ENCODE measurements at places on chromosomes 5 and 9.

- no peak for DNase-seq
These were observed 6.1 kb upstream of the AFAP1L1 start for GRCh38 chr5:149265597-149265996.

GRCh38 chr5:141811287-141812155 lies 66.7 kb downstream of the PCDH1 start:
- peak; percentile 35 for DNase-seq

GRCh38 chr9:624935-625500 lies 216.5 kb upstream of the DMRT1 start:
- DNase-seq = no peak

GRCh38 chr5:40614466-40614865 lies 65.2 kb upstream of the PTGER4 start:
- DNase-seq = no peak

DNA sequence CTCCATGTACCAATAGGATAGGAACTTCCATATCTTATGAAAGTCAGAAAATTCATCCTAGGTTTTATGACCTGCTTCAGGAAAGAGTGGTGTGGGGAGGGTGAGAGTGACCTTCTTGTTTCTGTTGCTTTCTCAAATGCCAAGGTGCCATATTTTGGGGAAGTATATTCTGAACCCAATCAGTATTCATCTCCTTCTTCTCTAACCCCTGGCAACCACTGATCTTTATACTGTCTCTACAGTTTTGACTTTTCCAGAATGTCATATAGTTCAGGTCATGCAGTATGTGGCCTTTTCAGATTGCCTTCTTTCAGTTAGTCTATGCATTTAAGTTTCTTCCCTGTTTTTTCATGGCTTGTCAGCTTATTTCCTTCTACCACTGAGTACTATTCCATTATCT lies 321.4 kb upstream of the SEMA6A start:
- DNase-seq = no peak

DNA sequence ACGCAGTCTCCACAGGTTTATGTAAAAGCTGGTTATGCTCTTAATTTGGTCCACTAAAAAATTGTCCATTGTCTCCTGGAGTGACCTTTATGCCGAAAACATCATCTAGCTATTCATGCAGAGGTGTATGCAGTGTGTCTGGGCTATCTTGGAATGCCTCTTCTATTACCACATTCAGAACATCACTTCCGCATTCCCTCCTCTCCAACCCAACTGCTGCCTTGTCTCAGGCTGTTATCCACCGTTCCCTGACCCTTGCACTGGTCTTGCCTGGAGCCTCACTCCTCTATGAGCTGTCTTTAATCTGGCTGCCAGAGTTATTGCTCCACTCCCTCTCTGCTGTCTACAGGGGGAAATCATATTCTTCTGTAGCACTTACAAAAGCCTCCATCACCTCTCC lies 214.1 kb upstream of the ANKRD55 start:
- DNase-seq = no peak

DNA sequence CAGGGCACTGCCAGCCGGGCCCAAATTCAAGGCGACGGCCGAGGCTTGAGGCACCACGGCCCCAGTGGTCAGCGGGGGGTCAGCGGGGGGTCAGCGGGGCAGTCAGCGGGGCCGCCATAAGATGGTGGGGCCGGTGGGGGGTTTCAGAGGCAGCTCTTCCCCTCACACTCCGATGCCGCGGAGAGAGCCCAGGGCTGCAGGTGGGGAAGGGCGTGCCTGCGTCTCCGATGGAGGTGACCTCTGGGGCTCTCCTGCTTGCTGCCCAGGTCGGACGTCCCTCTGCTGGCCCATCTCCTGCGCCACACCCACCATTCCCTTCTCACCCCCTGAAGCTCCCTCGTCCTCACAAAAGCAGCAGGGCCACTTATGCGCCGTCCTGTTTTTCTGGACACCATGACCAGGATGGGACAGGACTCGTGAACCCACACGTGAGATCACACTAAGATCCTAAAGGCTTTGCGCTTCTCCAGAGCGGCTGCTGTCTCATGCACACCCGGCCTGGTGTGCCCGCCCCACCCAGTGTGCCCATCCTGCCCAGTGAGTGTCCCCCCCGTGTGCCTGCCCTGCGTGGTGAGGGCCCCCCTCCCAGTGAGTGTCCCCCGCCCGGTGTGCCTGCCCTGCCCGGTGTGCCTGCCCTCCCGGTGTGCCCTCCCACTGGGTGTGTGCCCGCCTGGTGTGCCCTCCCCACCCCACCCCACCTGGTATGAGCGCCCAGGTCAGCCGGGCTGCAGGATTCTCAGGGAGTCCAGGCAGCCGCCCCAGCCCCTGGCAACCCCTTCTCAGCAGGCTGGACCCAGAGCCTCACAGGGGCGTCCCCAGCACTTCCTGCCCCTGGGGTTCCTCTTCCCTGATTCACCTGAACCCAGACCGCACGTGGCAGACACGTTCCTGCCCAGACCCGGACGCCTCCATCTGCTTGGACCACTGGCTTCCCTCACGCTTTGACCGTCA lies 48.7 kb upstream of the NKD2 start:
- no peak for DNase-seq

- DNase-seq = no peak
These were observed 72.0 kb downstream of the CCNH start for GRCh38 chr5:87340716-87341115.

GRCh38 chr5:142325725-142326479 lies 1.1 kb upstream of the SPRY4 start:
- DNase-seq = peak; percentile 74

DNA sequence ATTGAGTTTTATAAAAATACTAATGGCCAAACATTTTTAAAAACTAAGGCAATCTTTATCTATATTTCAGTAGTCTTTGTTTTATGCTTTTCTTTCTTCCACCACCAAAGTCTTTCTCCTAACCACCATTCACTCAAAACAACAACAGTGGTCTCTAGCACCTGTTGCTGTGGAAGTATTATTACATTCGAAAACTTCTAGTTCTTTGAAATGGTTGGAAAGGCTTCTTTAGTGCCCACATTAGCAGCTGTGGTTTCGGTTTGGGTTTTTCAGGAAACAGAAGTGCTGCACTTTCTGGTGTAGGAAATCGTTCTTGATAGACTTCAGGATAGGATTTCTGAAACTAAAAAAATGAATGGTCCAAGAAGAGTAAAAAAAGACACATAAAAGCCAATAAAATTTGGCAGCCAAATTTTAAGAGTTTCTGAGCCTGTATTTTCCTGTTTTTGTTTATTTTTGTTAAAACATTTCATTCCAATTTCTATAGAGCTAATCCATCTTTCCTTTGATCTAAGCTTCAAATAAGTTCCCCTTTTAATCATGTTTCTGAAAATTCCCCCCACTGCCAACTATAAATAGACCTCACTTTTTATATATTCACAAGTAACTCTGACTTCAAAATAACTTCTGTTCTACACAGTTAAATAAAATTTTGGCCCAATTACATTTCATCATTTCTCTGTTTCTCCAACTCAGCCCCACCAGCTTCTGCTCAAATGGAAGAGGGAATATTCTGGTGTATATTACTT lies 102.2 kb downstream of the DEPDC1B start:
- DNase-seq = no peak

DNA sequence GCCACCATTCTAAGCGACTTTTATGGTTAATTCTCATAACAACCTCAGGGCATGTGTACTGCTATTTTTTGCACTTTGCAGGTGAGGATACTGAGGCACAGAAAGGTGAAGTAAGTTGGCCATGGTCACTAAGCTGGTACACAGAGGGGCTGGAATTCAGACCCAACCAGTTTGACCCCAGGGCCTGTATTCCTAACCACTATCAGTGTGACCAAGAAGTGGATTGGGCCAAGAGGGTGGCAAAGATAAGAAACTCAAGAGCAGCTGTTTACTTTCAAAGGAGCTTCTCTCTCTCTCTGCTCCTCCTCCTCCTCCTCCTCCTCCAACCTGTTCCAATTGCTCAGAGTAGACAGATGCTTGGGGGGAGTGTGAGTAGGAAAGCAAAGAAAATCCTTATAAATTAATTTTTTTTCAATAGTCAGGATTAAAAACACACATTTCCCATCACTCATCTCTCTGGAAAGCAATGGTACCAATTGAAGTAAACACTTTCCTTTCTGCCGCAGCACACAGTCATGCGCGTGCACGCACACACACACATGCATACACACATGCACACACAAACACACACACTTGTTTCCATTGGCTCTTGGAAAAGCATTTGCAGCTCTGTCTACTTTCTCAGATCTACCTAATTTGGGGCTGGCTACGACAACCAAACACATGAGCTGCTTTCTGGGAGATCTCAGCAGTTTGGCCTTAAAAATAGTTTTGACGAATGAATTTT lies 736.7 kb upstream of the WWC1 start:
- no peak for DNase-seq

- DNase-seq = no peak
These were observed 43.9 kb downstream of the MAPKAP1 start for GRCh38 chr9:125663127-125663526.

DNA sequence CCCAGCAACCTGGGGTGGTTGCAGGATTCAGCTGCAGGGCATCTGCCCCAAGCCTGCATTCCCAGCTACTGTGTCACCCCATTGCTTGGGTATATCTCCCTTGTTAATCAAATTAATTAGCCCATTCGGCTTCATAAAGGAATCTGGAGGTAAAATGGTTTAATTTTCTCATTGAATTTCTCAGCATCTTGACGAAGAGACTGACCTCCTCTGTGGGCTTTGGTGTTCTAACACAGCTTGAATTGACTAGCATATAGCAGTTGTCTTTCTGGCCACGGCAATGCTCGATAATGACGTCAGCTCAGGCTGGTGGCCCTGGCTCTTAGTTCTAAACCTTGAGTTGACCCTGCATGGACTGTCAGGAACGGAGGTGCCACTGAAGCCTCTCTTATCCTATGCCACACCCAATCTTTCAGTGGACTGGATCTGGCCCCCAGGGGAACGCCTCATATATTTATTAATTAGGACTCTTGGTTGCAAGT lies 72.4 kb downstream of the MSX2 start:
- DNase-seq = no peak

- DNase-seq = no peak
These were observed 8.8 kb downstream of the CPLX2 start for GRCh38 chr5:175880213-175880612.

DNA sequence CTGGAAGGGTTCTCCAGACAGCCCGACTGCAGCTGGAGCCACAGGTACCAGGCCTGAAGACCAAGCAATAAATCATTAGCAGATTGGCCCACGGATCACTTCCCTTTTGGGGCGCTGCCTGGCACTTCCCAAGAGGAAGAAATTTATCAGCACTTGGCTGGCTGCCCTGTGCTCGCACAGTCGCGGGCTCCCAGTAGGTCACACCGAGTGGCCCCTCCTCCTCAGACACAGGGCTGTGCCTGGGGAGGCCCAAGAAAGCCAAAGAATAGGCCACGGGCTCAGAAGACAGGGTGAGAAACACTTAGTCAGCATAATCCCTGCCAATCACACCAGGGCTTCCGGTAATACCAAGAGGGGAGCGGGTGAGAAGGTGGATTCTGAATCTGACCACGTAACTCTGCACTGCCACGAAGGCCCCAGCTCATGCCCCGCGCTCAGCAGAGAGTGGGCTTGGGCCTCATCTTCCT lies 115.7 kb upstream of the MSX2 start:
- peak; percentile 28 for DNase-seq

DNA sequence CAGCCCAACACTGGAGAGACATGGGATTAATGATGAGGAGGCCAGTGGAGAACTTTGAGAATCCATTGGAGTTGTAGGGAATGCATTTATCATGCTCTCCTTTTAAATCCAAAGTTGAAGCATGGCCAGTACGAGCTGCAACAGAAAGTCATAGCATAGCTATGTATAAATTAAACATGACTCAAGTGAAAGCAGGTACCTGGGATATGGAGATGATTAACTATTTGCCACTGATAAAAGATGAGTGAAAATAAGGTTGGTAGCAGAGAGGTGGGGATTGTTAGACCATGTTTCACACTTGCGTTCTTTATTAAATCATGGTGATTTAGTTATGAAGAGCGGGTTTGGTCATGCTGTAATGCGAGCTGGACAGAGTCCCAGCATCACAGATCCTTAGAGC lies 189.6 kb downstream of the ARHGEF28 start:
- no peak for DNase-seq

DNA sequence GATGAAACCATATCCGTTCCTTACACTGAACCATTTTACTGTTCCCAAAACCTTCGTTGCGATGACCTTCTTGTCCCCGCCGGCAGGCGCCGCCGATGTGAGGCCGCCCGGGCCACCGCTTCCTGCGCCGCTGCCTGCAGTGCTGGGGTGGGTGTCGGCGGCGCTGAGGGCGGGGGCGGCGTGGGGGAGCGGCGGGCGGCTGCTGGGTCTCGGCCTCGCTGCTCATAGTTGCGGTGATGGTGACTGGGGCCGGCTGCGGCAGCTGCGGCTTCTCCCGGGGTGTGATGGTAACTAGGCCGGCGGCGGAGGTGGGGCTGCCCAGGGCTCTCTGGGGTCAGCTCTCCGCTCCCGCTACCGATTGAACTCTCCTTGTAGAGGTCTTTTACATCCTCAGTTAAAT lies 14.1 kb upstream of the OR2S2 start:
- DNase-seq = peak; percentile 47

- no peak for DNase-seq
These were observed 84.6 kb downstream of the HMHB1 start for GRCh38 chr5:143896516-143896915.

DNA sequence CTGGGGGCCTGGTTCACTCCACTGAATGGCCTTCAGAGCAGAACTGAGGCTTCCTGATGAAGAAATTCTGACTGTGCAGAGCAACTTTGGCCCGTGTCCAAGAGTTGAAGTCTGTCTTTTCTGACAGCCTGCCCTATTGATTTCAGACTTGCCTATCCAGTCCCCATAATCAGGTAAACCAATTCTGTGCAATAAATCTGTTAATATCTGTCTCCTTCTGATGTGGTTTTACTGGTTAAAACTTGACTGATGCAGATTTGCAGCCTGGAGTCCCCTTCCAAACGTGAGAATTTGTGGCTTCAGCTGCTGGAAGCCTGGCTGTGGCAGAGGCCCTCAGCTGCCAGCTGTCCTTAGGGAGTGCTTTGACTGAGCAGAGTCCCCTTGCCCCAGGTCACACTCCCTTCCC lies 283.9 kb upstream of the ANKRD55 start:
- peak; percentile 42 for DNase-seq

DNA sequence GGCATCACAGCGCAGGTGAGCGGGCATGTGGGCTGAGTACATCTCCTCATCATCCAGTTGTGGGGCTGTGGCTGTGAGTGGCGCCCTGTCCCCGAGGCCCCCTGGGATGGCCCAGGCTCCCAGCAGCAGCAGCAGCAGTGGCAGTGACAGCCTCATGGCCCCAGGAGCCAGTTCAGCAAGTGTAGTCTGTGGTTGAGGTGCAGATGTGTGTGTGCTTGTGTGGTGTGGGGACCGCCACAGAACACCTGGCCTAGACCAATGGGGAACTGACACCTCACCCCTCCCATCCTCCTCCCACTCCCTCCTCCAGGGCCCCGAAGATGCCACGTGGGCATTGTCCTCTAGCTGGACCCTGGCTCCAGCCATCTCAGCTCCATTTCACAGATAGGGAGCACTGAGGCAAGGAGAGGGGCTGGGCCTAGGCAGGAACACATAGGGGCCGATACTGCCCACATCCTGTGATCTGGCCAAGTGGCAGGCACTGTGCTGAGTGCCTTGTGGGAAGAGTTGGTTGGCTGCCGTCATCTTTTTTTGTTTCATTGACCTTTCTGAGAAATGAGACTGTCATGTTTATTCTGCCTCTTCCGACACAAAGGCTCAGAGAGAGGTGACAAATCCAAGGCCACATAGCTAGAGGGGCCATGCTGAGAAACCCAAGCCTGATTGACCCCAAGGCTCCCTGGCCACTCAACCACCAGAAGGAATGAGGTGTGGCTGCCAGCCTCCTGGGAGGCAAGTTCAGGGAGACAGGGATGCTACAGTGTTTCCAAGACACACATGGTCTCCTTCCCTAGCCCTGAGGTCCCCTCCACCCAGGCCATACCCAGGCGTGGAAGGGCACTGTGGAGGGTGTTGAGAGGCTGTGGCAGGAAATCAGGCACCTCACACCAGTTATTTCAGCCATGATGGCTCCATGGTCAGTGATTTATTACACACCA lies at the start of gene MZB1:
TSS of gene MZB1 (minus strand) at position 213 of the 938 bp plus-strand sequence. CDS start at position 156, 57 bp downstream.
- DNase-seq = peak; percentile 50
